NCI-H1105 treated with DMSO at 0.1 percent for 48 hours (cell line): ENCODE measurements at places on chromosomes 3 and 15.

DNA sequence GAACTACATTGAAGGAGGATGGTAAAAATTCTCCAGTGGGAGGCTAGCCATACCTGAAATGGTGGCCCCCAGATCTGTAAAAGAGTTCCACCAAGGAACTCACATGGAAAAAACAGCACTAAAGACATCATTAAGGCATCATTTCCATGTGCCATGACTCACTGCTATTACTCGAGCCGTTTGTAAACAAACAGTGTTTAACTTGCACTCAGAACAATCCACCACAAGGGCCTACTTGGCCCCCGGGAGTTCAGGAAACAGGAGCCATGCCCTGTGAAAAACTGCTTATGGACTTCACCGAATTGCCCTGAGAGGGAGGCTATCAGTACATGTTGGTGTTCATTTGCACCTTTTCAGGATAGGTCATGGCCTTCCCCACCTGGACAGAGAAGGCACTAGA is 18.2 kb downstream of the CCR4 start:
- no peak for DNase-seq

GRCh38 chr3:55218577-55218976 is 268.5 kb downstream of the WNT5A start:
- DNase-seq: no peak

GRCh38 chr3:28347374-28348264 is 902 bp upstream of the ZCWPW2 start:
- peak; percentile 17 for DNase-seq

GRCh38 chr3:79885407-79885806 is 117.6 kb upstream of the ROBO1 start:
- no peak for DNase-seq

GRCh38 chr15:58391088-58391487 is 40.7 kb upstream of the LIPC start:
- no peak for DNase-seq
